Activated T-cell treated with anti-CD3 and anti-CD28 coated beads for 48 hours (primary cell): ENCODE measurements at places on chromosomes 1 and 21.

DNA sequence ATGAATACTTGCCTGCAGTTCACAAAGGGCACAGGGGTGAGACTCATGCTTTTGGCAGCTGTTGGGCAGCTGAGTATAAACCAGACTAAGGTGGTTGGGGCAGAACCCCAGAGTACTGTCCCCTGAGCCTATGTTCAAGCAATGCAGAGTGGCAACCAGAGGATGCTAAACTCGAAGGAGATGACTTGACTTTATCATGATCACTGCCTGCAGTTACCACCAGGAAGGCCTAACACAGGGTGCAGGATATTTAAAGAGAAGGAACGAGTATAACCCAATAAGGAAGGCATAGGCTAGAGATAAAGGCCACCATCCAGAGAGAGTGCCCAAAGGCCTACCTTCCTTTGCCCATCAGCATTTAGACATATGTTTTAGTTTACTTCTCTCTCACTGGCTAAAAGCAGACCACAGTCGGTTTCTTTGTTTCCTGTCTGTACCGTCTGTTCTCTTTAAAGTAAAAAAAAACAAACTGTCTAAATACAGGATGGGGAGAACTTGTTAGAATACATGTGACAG is 83.3 kb downstream of the MPZL1 start:
- no peak for DNase-seq

DNA sequence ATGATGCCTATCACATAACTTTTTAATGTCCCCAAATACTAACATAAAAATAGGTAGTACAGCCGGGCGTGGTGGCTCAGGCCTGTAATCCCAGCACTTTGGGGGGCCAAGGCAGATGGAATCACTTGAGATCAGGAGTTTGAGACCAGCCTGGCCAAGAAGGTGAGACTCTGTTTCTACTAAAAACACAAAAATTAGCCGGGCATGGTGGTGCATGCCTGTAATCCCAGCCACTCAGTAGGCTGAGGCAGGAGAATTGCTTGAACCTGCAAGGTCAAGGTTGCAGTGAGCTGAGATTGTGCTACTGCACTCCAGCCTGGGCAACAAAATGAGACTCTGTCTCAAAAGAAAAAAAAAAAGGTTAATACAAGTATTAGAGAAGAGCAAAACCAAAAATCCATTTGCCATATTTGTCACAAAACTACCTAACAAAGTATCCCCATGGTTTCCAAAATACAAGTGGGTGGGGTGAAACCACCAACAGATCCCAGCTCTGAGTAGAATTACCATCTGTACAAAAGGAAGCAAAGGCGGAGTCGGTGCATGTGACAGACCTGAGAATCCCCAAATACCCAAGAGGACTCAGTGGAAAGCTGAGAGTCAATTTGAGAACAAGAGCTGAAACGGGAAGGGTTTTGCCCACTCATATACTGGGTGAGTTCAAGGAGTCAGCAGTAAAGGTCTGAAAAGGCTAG is 113.2 kb downstream of the TOMM20 start:
- peak; percentile 45 for DNase-seq

GRCh38 chr21:18117176-18117575 is 127.5 kb upstream of the CHODL start:
- no peak for DNase-seq

- DNase-seq, result no peak
These were observed 211.2 kb upstream of the PTBP2 start for GRCh38 chr1:96510391-96510790.

GRCh38 chr1:7117399-7118281 is 332.4 kb downstream of the CAMTA1 start:
- DNase-seq, result no peak

DNA sequence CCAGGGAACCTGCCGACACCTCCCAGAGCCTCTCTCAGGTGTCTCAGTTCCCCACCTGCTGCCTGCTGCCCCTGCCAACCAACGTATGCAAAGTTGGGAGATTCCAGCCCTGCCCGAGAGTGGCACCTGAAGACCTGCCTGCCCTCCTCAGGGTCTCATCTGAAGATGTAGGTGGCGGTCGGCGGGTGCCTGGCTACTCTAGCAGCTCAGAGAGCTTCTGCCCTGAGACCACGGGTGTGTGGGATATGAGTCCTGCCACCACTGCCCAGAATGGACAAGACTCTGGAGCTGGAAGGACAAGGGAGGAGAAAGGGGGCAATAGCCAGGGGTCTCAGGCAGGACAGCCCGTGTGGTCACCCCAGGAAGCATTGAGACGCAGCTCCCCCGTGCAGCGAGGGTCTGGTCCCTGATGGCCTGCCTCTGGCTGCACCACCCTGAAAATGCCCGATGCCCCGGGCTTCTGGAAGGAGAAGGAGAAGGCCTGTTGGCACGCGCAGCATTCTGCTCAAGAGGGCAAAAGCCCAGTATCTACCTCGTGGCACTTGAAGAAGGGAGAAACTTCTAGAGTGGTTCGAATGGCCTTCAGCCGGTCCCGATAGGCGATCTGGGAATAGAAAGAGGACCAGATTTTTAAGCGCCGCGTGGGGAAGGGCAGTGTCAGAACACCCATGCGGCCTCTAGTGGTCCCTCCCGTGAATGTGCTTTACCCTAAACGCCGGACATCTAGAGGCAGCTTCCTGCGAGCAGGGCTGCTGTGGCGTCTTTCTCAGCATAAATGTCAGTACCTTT is 88.8 kb downstream of the STUM start:
- DNase-seq, result no peak

GRCh38 chr21:15151385-15152103 is 86.7 kb upstream of the NRIP1 start:
- DNase-seq, result no peak
